ENCODE measurements at places on chromosomes 1 and 21. TPM values are rescaled to one million over a fixed set of nuclear protein-coding genes. Genes with fewer than 3 reads are reported as not detected.

ABCG1 gene
- total RNA-seq, result 1.9 TPM

GPR52 gene
- total RNA-seq, result not detected

TAS1R1 gene
- not detected for total RNA-seq

MAN1A2 gene
- total RNA-seq, result 22.9 TPM

SYTL1 gene
- total RNA-seq, result not detected

ACBD6 gene
- total RNA-seq, result 65.9 TPM

IGSF8 gene
- 20.2 TPM for total RNA-seq
